Astrocyte (in vitro differentiated cells and primary cell): ENCODE measurements at places on chromosomes 4 and X. TPM values are rescaled to one million over a fixed set of nuclear protein-coding genes. Genes with fewer than 3 reads are reported as not detected.

DNA sequence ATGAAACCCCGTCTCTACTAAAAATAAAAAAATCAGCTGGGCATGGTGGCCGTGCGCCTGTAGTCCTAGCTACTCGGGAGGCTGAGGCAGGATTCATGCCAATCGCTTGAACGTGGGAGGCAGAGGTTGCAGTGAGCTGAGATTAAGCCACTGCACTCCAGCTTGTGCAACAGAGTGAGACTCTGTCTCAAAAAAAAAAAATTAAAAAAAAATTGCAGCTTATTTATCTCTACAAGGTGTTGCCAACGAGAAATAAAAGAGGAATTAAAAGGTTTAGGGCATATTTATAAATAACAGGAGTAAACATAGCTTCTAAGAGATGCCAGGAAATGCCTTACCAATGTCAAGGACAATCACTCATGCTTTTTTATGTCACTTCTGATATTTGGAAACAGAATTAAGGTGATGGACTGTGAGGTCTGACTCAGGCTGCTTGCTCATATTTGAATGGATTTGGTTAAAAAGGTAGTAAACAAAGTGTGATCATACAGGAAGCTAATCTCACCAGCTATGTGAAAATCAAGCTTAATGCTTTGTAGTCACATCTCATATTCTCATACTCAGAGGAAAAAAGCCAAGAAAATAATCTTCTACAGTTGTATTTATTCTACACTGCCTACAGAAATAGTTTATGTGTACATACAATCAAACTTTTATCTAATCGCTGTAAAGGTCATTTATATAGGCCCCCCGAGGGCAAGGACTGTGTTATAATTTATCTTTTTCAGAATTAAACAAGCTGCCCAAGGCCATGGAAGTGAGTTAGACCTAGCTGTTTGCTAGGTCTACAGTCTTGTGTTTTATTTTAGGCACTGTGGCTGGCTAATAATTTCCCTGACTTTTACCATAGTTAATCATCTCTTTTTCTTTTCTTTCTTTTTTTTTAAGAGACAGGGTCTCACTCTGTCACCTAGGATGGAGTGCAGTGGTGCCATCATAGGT, 61.1 kb upstream of the RBMX start:
- no peaks in the 10 kb centered on the region for H3K36me3 ChIP-seq
- H3K27me3 ChIP-seq, result no peaks in the 10 kb centered on the region
- no peak for DNase-seq
- H3K4me1 ChIP-seq, result no peaks in the 10 kb centered on the region
- no peak overlapping the region for H3K27ac ChIP-seq

DNA sequence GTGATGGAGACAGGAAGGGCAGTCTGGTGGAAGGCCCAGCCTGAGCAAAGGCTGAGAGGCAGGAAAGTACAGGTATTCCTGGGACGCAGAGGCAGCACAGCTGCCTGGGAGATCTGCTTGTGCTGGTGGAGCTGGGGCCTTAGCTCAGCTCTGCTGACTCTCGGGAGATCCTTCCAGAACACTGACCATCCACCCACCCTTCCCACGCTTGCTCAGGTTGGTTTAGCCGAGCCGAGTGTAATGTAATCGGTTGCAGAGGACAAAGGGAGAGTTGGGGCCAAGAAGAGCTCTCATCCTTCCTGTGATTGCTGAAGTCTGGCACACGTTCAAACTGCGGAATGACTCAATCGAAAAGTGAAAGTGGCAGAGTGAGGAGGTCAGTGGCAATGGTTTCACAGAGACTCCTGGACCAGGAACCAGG, 43.1 kb upstream of the GPR78 start:
- no peak overlapping the region for H3K4me3 ChIP-seq
- peaks cover 14% of the 10 kb centered on the region for H3K4me1 ChIP-seq
- no peaks in the 10 kb centered on the region for H3K36me3 ChIP-seq
- no peak overlapping the region for H3K27ac ChIP-seq
- no peaks in the 10 kb centered on the region for H3K27me3 ChIP-seq

DNA sequence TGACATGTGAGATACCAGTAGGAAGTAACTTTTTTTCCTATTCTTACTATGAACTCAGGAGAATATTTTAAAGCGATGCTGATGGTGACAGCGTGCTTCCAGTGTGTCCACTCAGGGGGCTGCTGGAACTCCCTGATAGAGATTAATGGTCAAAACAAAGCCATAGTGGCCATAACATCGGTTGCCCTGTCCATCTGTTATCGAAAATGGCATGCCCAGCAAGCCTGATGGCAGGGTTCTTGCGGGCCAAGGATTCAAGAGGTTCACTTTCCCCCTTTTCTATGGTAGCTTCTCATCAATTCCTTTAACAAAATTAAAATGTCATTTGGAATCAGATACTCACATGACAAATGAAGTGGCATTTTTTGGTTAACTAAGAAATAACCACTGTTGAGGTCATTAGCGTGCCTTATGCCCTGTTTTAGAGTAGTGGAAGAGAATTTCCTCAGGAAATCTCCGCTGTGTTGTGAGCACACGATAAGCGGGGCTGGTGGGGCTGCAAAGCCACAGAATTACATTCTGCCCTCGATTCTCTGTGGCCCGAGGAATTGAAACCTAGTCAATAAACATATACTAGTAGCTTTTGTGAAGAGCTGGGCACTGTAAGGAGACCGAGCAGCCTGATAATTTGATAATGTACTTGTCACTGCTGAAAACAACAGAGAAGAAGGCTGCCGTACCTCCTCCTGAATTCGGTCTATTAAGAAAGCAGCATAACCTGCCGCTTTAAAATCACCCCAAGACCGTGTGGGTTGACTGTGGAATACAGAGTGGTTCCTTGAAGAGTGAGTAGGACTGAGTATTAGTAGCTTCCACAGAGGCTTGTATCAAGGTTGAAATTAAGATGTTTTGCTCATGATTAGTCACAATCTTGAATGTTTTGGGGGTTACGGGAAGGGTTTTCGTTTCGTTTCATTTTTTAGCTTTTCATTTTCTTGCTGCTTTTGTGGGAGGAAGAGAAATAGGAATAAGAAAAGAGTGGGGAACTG, 46.7 kb downstream of the PTCHD1 start:
- H3K36me3 ChIP-seq, result no peaks in the 10 kb centered on the region
- no peak for DNase-seq
- no peak overlapping the region for H3K27ac ChIP-seq
- no peaks in the 10 kb centered on the region for H3K4me1 ChIP-seq
- H3K4me3 ChIP-seq, result no peak overlapping the region
- H3K27me3 ChIP-seq, result no peaks in the 10 kb centered on the region

GRCh38 chr4:81314196-81314896, 99.3 kb upstream of the PRKG2 start:
- H3K27me3 ChIP-seq, result no peaks in the 10 kb centered on the region
- H3K4me1 ChIP-seq, result no peaks in the 10 kb centered on the region
- no peak overlapping the region for H3K27ac ChIP-seq
- H3K36me3 ChIP-seq, result no peaks in the 10 kb centered on the region
- H3K4me3 ChIP-seq, result no peak overlapping the region
- no peak for DNase-seq

DNA sequence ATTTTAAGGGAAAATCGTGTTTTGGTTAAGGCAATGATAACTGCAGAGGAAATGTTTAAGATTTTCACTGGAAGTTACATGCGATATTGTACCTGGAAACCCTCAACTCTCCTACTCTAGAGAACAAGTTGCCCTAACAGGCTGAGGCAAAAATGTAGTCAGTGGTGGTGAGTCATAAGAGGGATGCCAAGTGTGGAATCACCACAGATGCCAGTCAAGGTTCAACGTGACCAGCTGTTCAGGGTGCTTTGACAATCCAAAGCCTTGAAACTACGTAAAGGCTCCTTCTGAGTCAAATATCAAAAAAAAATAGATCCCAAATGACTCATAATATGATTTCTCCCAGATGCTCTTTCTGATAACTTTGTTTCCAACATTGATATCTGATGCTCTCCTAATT, 77.9 kb upstream of the AFF2 start:
- no peaks in the 10 kb centered on the region for H3K27me3 ChIP-seq
- H3K27ac ChIP-seq, result no peak overlapping the region
- no peaks in the 10 kb centered on the region for H3K4me1 ChIP-seq
- DNase-seq, result peak; percentile 26

GRCh38 chrX:2526390-2526789, 25.6 kb upstream of the DHRSX start:
- no peaks in the 10 kb centered on the region for H3K36me3 ChIP-seq
- H3K4me1 ChIP-seq, result no peaks in the 10 kb centered on the region
- no peak overlapping the region for H3K27ac ChIP-seq
- DNase-seq, result no peak
- H3K27me3 ChIP-seq, result peaks cover 4% of the 10 kb centered on the region

- H3K4me3 ChIP-seq, result no peak overlapping the region
- no peak overlapping the region for H3K27ac ChIP-seq
- no peaks in the 10 kb centered on the region for H3K36me3 ChIP-seq
- peaks cover 4% of the 10 kb centered on the region for H3K4me1 ChIP-seq
- H3K27me3 ChIP-seq, result no peaks in the 10 kb centered on the region
- DNase-seq, result no peak
Observed at GRCh38 chr4:105140684-105141490, 5.8 kb upstream of the TET2 start.

GRCh38 chr4:1760521-1761071, 32.5 kb upstream of the FGFR3 start:
- H3K4me3 ChIP-seq, result no peak overlapping the region
- no peak for DNase-seq
- no peak overlapping the region for H3K27ac ChIP-seq
- no peaks in the 10 kb centered on the region for H3K36me3 ChIP-seq

Gene TLR6
- total RNA-seq, result 3.1 and 3.8 TPM in 2 replicates

Gene PDK3
- total RNA-seq, result 4.6 and 6.6 TPM in 2 replicates

Gene GLRA2
- total RNA-seq, result not detected in 2 replicates

Gene RAB39B
- total RNA-seq, result 1.5 and 2.0 TPM in 2 replicates

Gene MUC7
- total RNA-seq, result not detected in 2 replicates

Gene SMIM43
- not detected in 2 replicates for total RNA-seq

Gene TMEM271
- 4.4 and 6.2 TPM in 2 replicates for total RNA-seq

Gene SPANXN3
- total RNA-seq, result not detected in 2 replicates

Gene PFKFB1
- 0.34 TPM in 1 of 2 replicates, not detected in the other for total RNA-seq
